ENCODE measurements at places on chromosomes 13 and 19.

GRCh38 chr19:50658441-50659317 is 9.4 kb downstream of the C19orf81 start:
- DNase-seq = no peak

DNA sequence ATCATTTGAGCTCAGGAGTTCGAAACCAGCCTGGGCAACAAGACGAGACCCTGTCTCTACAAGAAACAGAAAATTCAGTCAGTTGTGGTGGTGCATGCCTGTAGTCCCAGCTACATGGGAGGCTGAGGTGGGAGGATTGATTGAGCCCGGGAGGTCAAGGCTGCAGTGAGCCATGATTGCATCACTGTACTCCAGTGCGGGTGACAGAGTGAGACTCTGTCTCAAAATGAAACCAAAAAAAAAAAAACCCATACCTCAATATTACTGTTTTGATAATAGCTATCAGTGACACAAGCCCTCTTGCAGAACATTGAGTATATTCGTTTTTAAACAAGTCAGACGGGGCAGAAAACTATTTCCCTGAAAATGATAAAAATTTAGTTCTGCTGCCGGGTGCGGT is 16.2 kb downstream of the ZNF791 start:
- no peak for DNase-seq

DNA sequence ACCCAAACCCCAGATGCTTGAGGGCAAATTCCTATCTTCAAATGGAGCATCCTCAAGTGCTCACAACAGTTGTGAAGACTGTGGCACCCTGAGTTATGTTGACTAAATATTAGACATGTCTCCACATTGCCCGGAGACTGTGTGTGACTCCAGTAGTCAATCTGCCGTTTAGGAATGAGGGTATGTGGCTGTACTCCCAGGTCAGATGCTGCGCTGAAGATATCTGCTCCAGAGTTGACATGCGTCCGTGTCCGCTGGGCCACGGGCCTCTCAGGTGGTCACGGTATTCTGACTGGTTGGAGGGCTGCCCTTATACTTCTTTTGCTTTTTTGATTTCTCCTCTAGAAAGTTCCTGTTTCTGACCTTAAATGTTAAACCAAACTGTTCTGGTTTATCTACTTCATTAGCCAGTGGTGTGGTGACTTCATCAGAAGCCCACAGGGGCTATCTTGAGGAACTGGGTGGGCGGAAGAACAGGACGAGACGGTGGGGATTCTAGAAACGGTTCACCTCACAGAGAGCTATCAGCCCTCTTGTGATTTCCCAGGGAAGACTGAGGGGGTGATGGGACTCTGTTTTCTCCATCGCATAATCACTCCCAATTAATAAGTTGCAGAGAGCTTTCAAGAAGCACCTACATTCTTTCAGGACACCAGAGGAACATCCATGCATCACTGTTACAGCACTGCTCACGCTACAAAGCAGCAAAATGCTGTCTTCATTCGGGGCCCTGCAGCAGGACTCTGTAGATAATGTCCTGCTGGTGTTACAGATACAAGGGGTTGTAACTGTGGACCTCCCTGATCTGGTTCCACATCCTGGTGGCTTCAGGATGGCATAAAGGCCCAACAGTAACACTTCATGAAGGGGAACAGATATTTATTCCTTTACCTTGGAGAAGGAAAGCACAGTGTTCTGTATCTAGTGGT is 1.3 kb upstream of the LCP1 start:
- DNase-seq = no peak

GRCh38 chr13:26983543-26984320 is 187.9 kb downstream of the USP12 start:
- no peak for DNase-seq

DNA sequence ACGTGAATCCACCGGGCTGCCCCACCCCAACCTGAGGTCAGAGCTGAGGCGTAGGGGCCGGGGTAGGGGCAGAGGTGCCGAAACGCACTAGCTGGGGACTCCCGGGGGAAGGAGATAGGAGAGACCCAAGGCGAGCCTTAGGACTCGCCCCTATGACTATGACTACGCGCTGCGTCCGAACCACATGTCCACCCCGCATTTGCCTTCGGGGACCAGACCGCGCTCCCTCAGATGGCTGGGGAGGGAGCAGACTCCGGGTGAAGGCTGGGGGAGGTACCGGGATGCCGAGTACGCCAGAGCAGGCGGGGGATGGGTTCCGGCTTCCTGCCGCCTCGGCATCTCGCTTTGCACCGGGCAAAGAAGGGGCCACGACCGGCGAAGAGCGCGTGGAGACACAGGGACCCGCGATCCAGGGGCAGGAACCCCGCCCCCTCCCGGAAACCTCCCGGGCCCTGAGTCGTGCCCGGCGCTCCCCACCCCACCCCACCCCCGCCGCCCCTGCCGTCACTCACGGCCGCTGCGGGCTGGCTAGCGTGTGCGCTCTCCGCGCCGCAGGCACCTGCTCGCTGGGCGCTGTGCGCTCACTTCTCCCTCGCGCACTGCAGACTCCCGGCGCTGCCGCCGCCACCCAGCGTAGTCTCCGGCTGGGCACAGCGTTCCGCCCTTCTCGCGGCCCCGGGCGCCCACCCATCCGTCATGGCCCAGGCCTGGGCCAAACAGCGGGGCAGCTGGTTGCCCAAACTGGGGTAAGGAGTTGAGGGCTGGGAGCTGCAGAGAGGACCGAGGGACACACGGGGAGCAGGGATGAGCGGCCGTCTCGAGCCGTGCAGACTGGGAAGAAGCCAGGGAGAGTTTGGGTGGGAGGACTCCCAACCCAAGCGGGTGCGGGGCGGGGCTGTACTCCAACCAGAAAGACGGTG is 622 bp upstream of the VSTM2B start:
- DNase-seq = no peak

- DNase-seq = no peak
These were observed 12.5 kb upstream of the TNFSF9 start for GRCh38 chr19:6518145-6518911.
